AG08395 (cell line): ENCODE measurements at places on chromosomes 2 and 18.

- DNase-seq, result no peak
Measured at GRCh38 chr2:2253172-2254016, 77.7 kb downstream of the MYT1L start.

DNA sequence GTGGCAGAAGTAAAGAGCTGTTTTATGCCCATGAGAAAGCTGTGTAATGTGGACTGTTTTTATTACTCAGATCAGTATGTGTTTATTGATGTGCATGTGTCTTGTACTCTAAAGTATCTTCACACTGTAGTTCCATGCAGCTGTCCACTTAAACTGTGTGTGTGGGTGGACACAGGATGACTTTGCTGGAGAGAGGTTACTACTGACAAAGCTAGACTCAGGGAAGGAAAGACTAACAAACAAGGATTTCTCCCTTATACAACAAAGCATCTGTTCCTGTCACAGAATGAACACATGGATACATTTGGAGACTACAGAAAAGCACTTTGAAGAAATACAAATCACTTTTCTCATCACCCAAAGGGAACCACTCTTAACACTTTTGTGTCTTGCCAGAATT, 10.0 kb downstream of the FHOD3 start:
- no peak for DNase-seq

DNA sequence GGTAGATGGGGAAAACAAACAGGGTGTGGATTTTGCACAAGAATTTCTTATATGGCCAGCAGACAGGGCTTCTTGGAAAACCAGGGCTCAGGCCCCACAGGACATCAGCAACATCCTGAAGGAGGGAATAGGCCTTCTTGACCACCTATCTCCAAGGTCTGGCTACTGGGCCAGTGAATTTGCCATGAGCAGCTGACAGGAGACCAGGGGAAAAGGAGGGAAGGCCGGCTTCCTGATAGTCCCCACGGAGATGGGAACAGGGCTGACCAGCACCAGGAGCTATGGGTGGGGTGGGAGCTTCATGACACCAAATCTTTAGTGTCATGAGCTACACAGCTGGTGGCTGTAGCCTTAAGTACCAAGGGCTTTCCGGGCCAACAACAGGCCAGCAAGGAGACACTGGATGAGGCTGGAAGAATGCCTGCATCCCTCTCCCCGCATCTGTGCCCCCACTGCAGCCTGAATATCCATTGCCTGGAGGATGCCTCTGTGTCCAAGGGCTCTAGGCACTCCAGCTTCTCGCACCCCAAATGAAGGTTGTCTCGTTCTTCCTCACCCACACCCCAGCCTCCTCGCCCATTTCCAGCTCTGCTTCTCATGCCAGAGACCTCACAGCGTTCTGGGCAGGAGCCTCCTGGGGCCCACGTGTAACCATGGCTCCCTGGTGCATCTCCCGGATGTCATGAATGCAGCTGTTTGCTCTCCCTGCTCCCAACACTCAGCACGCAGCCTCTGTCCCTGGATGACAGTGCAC, 74.8 kb downstream of the EMX1 start:
- DNase-seq, result no peak

- DNase-seq, result no peak
Measured at GRCh38 chr18:49610022-49610445, 48.2 kb downstream of the LIPG start.

- peak; percentile 35 for DNase-seq
Measured at GRCh38 chr18:68034296-68034695, 517.8 kb upstream of the DSEL start.

- peak; percentile 79 for DNase-seq
Measured at GRCh38 chr2:120453635-120453998, 107.7 kb downstream of the INHBB start.

GRCh38 chr2:136136931-136137330, 19.0 kb upstream of the CXCR4 start:
- no peak for DNase-seq

- DNase-seq, result no peak
Measured at GRCh38 chr2:239916205-239917124, 108.7 kb downstream of the NDUFA10 start.
